ENCODE measurements at places on chromosomes 5 and 9. TPM values are rescaled to one million over a fixed set of nuclear protein-coding genes. Genes with fewer than 3 reads are reported as not detected.

ENTREP1 gene
- total RNA-seq: 10.1 TPM

C5orf34 gene
- 0.69 TPM for total RNA-seq

IFNA13 gene
- total RNA-seq: not detected

DRD1 gene
- total RNA-seq: 0.81 TPM

FAM151B gene
- 3.0 TPM for total RNA-seq

PAPPA gene
- total RNA-seq: 5.6 TPM

ZNF608 gene
- total RNA-seq: 37.1 TPM

SLC45A2 gene
- total RNA-seq: 0.66 TPM

IL13 gene
- not detected for total RNA-seq

CDHR2 gene
- 65.7 TPM for total RNA-seq

ZDHHC11 gene
- 23.2 TPM for total RNA-seq
